Activated CD4-positive, CD25-positive, alpha-beta regulatory T cell treated with anti-CD3 and anti-CD28 coated beads, Interleukin-2, amount 50 U/mL, for 16 hours (primary cell): ENCODE measurements at places on chromosomes 2 and 18.

GRCh38 chr18:42274488-42275137 is 319.6 kb downstream of the PIK3C3 start:
- no peak for DNase-seq

GRCh38 chr18:709771-710170 is 2.7 kb downstream of the ENOSF1 start:
- DNase-seq = no peak

DNA sequence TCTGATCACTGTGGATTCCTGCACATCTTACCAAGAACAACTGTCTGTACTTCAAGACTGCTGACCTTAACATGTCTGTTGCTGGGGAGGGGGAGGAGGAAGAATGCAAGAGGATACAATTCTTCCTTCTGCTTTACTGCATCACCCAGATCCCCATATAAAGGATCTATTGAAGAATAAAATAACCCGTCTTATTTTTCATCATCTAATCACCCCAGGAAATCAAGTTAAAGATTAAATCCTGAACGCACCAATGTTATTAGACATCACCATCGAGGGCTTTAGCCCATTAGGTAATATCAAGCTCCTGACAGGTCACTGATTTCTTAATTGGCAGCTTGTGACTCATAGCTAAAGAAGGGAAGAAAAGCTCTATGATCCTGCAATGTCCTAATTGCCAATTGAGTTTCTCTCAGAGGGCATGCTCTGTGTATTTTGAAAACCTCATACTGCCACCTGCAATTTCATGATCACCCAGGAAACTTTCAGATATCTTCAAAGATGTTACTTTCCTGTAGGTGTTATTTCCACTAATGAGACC is 75.4 kb upstream of the KCNE4 start:
- no peak for DNase-seq

GRCh38 chr2:105896765-105897163 is 152.1 kb downstream of the NCK2 start:
- DNase-seq = no peak

- no peak for DNase-seq
Observed at GRCh38 chr2:54519841-54520459, 63.8 kb downstream of the SPTBN1 start.

- no peak for DNase-seq
Observed at GRCh38 chr18:22490429-22490846, 72.7 kb upstream of the CTAGE1 start.

GRCh38 chr2:200650195-200650594 is 64.4 kb downstream of the AOX1 start:
- no peak for DNase-seq
